Endodermal cell (in vitro differentiated cells): ENCODE measurements at places on chromosomes 13 and 19. TPM values are rescaled to one million over a fixed set of nuclear protein-coding genes. Genes with fewer than 3 reads are reported as not detected.

DNA sequence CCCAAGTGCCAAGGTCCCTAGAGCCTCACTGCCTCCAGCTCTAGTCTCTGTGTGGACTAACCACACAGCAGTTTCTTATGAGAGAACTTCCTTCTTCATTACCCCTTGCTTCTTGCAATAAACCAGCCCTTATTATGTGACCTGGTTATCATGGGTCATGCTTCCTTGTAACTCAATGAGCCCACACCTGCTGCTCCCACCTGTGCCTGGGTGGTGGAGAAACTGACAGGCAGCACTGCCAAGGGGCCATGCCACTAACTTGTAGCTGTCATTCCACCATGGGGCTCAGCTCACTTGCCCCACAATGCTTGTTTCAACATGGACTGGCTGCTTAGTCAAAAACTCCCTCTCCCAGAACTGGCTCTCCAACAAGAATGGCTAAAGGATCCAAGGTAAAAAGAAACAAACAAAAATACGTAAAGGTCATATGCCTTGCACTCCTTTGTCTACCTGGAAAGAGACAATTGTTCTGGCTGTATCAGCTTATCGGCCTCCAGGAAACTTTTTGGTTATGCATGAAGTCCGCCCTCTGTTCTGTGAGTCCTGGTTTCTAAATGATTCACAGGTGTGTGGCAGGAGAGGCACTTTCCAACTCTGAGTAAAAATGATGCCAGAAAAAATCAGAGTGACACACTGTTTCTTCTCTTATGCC, 446.4 kb downstream of the COG6 start:
- no peak for DNase-seq
- H3K36me3 ChIP-seq: no peaks in the 10 kb centered on the region
- no peak overlapping the region for H3K27ac ChIP-seq

DNA sequence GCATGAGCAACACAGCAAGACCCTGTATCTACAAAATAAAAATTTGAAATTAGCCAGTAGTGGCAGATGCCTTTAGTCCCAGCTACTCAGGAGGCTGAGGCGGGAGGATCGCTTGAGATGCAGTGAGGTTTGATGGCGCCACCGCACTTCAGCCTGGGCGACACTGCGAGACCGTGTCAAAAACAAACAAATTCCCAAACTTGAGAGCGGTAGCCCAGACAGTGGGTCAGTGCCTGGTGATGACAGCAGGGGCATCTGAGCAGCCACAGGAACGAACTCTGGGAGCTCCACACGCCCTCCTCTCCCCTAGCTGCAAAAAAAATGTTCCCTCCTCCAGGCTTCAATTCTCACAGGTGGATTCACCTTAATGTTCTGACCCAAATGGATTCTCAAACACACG, 14.1 kb downstream of the ZNF490 start:
- peaks cover 13% of the 10 kb centered on the region for H3K36me3 ChIP-seq
- DNase-seq: no peak
- no peak overlapping the region for H3K4me3 ChIP-seq
- H3K4me1 ChIP-seq: no peaks in the 10 kb centered on the region

GRCh38 chr13:102277286-102277685, 124.6 kb downstream of the FGF14 start:
- DNase-seq: no peak
- H3K27me3 ChIP-seq: no peaks in the 10 kb centered on the region
- H3K4me1 ChIP-seq: no peaks in the 10 kb centered on the region
- H3K36me3 ChIP-seq: no peaks in the 10 kb centered on the region

DNA sequence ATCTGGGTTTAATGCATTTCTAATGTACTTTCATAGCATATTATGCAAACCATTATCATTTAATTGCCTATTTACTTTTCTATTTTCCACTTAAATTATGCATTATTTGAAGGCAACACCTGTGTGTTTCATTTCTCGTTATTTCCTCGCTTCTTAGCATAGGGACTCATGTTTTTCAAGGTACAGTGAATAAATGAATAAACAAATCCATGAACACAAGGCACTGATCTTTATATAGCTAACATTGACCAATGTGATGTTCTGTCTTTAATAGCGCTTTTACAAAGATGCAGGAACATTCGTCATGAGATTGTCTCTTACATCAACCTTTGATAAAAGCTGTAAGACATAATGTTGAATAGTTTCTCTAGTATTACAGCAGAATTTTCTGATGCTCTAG, 121.2 kb downstream of the B3GLCT start:
- H3K27ac ChIP-seq: no peak overlapping the region
- H3K27me3 ChIP-seq: no peaks in the 10 kb centered on the region
- peaks cover 29% of the 10 kb centered on the region for H3K36me3 ChIP-seq
- H3K4me3 ChIP-seq: no peak overlapping the region
- DNase-seq: no peak

DNA sequence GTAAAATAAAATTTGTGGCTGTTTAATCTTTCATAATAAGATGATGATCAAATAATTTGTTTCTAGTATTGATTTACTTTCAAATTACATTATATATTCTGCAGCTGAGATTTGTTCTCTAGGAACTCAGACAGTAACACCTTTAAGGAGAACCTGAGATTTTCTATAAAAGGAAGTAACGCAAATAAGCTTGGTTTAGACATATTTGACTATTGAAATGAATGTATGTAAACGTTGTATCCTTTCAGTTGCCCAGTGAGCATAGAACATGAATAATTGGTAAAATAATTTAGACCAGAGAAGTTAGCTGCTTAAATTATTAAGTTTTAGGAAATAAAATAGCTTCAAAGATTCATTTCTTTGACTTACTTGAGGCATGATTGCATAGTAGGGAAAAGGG, 3.1 kb downstream of the CDK8 start:
- H3K36me3 ChIP-seq: no peaks in the 10 kb centered on the region
- peak overlapping the region; percentile 90 for H3K4me3 ChIP-seq
- H3K4me1 ChIP-seq: peaks cover 6% of the 10 kb centered on the region
- H3K27me3 ChIP-seq: no peaks in the 10 kb centered on the region
- DNase-seq: no peak
- no peak overlapping the region for H3K27ac ChIP-seq

Gene CGB1
- total RNA-seq: not detected in 3 replicates

DNA sequence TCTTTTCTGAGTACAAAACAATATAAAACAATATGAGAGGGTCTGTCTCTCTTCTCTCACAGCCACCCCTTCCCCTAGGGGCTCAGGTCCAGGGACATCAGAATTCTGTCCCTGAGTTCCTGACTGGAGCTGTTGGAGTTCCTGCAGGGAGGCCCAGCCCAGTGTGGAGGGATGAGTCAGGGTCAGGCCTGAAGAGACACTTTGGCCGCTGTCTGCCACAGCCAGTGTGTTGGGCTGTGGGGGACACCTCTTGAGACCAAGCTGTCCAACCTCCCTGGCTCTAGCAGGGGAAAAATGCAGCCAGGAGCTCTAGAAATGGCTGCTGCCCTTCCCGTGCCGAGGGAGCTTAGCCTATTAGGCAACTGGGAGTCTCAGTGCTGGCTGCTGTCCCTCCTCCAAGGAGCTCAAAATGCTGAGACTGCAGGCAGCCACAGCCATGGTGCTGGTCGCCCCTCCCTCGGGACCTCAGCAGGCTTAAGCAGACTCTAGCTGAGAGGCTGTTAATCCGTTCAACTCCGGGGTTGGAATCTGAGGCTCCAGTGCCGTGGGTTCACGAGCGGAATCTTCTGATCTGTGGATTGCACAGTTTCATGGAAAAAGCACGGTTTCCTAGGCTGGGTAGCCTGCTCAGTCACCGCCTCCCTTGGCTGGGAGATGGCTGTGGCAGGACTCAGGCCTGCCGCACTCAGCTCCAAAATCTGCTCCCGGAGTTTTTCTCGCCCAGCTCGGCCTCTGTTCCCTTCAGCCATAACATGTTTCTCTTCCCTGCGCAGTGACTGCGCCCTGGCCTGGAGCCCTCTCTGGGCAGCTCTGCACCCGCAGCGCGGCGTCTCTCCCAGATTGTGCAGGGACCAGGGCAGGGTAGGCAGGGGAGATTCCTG, 3.8 kb upstream of the ZNF626 start:
- peaks cover 3% of the 10 kb centered on the region for H3K36me3 ChIP-seq
- no peak overlapping the region for H3K27ac ChIP-seq
- H3K27me3 ChIP-seq: no peaks in the 10 kb centered on the region
- peak; percentile 83 for DNase-seq
- peaks cover 3% of the 10 kb centered on the region for H3K4me1 ChIP-seq

Gene CILP2
- total RNA-seq: 9.5 to 10.4 TPM (median 9.9 TPM) in 3 replicates

DNA sequence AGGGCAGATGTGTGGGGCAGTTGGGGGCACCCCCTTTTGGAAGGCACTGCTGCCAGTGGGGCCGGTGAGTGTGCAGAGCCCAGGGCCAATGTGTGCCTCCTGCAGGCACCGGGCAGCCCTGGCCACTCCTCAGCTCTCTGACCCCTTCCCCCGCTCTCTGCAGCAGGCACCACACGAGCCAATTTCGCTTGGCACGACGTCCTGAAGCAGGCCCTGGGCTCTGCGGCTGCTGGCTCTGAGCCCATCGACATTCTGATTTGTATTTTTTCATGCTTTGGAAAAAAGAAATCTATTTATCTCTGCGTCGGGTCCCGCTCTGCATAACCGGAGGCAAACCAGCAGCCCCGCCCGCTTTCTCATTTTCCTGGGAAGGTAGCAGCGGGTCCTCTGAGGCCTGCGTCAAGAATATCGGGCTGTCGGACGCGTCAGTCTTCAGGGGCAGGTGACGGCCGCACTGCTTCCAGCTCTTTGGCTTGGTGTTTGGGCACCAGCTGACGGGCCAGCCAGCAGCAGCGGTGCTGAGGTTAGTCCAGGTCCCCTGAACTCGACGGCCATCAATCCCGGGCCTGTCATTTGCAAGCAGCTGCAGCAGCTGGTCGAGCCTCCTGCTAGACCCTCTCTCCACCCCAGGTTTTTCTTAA, 134.3 kb downstream of the KDM4B start:
- H3K27me3 ChIP-seq: no peaks in the 10 kb centered on the region
- H3K27ac ChIP-seq: peak overlapping the region; percentile 73
- no peaks in the 10 kb centered on the region for H3K4me1 ChIP-seq
- peaks cover 29% of the 10 kb centered on the region for H3K36me3 ChIP-seq

Gene SLITRK6
- total RNA-seq: 0.38 TPM in 1 of 3 replicates, not detected in the others

GRCh38 chr13:60026286-60026685, 137.4 kb downstream of the DIAPH3 start:
- H3K27me3 ChIP-seq: no peaks in the 10 kb centered on the region
- H3K36me3 ChIP-seq: peaks cover 37% of the 10 kb centered on the region
- H3K4me1 ChIP-seq: no peaks in the 10 kb centered on the region
- DNase-seq: no peak
- H3K4me3 ChIP-seq: no peak overlapping the region
- H3K27ac ChIP-seq: no peak overlapping the region

Gene CGB3
- not detected in 3 replicates for total RNA-seq
